GM04504 (cell line): ENCODE measurements at places on chromosomes 2 and 18.

- no peak for DNase-seq
Observed at GRCh38 chr2:189698020-189698887, 23.8 kb downstream of the ANKAR start.

DNA sequence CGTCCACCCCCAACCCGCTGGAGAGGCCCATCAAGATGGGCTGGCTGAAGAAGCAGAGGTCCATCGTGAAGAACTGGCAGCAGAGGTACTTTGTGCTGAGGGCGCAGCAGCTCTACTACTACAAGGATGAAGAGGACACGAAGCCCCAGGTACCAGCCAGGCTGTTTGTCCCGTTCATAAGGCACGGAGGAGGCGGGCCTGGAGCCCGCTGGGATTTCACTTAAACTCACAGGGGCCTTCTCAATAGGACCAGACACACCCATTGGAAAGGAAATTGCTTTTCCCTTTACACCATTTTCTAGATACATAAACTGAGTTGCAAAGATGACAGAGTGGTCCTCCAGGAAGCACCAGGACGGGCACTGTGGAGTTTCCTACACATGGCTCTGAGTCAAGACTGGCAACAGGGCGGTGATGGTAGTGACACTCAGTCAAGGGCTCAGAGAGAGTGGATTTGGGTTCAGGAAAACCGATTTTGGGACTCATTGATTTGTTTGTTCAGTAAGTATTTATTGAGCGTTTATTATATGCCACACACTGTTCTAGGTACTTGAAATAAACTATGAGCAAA, 40.7 kb downstream of the ARHGAP25 start:
- no peak for DNase-seq

DNA sequence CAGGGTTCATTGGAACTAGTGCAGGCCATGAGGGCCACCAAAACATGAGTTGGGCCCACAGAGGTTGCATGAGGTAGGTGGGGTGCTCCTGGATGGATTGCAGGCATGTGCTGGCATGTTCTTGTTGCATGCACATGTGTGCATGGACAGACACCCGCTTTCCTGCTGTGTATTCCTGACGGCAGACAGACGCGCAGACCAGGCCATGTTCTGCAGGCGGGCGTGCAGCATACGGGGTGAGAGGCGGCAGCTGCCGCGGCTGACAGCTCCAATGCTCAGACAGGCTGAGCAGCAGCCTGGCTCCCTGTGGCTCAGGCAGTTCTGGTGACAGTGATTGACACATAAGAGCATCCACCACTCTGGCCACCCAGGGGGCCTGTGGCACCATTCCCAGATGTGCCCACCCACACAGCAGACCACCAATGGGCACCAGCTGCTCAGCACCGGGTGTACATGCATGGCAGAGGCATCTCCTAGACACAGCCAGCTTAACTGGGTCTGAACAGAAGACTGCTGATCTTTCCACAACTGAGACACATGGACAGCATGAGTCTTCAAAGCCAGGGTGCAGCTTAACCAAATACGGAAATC, 21.2 kb downstream of the HS1BP3 start:
- DNase-seq, result no peak

DNA sequence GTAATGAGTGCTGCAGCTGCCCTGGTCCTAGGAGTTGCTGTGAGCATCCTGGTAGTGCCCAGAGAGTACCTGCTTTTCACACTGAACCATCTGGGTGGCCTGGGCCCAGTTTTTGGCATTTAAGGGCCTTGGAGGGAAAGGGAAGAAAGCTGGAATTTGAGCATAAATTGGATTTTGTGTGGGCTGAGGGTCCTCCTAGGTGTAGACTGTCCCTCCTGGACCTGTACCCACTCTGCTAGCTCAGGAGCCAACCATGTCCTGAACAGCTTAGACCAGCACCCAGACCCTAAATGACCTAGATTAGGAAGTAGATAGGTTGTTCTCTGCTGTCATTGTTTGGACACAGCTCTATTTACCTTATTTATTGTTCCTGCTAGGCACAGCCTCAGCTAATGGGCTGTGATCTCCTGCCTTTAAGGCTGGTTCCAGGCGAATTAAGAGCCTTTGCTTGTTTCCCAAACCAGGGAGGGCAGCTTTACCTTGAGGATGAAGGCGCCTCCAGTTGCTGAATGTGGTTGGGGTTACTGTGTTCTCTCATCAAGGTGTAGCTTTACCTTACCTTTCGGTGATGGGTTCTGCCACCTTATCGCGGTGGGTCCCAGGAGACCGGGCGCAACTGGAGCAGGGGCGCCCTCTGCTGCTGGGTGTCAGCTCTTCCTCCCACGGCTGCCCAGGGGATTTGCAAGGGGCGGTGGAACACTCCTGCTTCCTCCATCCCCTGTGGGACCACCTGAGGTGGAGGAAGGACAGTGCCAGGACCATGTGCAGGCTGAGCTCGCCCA, 34.4 kb downstream of the ITGA6 start:
- DNase-seq, result no peak

DNA sequence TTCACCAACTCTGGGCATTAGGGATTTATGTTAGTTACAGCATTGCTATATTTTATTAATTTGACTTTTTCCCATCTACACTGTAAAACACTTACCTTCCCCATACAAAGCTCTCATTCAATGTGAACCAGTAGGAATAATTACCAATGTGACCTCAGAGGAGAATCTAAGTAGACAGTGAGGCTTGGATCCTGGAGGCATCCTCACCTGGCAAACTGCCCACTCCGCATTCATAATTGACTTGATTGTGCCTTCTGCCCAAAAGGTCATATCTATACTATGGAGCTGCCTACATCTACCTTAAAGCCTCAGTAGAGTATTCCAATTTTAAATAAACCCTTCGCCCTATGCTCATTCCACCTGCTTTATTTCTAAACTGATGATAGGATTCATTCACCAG, 45.4 kb upstream of the SCN1A start:
- no peak for DNase-seq

GRCh38 chr18:34342960-34343359, 118.2 kb upstream of the NOL4 start:
- peak; percentile 3 for DNase-seq

GRCh38 chr2:176206682-176207081, 18.2 kb downstream of the HOXD1 start:
- peak; percentile 11 for DNase-seq

DNA sequence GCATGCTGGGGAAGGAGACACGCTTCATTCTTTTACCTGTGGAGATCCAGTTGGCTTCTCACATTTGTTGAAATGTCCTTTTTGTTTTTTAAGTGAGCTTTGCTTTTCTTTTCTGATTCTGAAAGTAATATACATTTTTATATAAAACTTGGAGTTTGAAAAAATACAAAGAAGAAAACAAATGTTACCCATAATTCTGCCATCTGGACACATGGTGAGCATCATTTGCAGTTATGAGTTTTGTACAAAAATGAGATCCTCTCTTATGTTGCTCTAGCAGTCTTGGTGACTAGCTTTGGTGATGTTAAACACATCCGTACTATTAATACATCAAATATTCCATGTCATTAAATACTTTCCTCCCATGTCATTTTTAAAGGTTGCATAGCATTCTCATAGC, 101.1 kb upstream of the OTOS start:
- DNase-seq, result no peak

DNA sequence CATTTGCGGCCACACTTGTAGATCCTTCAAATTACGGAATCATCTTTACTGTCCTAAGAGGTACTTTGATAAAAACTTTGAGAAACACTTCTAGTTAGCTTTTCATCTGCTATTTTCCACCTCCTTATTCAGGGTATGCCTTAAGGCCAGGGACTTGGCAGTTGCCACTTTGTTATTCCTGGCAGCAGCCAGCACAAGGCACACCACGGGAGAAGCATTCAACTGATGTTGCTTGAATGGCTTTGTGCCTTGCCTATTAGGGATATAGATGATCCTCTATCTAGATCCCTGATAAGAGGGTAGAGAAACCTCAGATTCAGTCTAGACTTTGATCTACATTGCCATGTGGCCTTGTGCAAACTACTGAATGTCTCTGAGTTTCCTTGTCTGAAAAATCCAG, 70.3 kb upstream of the EPHA4 start:
- DNase-seq, result no peak

DNA sequence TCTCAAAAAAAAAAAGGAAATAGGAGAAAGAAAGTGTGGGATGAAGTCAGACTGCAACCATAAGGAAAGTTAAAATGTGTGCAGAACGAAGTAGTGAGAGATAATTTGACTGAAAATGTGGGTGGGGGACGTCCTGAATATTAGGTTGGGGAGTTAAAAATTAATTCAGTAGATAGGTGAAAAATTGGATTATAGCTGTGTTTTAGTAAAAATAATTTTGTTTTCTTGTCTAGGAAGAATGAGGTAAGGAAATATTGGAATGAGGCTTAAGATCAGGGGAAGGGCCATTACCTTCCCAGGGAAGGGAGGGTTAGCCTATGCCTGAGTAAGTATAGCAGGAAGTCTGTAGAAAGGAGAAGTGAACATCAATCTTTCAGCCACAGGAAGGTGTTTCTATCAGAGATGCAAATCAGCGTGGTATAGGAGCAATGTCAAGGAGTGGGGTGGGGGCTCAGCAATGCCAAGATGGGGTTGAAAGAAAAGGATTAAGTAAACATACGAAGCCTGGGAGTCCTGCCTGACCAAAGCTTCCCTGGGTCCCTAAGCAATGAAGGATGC, 250.9 kb downstream of the PIEZO2 start:
- no peak for DNase-seq

- DNase-seq, result no peak
Observed at GRCh38 chr2:68800027-68800401, 65.4 kb downstream of the ARHGAP25 start.

DNA sequence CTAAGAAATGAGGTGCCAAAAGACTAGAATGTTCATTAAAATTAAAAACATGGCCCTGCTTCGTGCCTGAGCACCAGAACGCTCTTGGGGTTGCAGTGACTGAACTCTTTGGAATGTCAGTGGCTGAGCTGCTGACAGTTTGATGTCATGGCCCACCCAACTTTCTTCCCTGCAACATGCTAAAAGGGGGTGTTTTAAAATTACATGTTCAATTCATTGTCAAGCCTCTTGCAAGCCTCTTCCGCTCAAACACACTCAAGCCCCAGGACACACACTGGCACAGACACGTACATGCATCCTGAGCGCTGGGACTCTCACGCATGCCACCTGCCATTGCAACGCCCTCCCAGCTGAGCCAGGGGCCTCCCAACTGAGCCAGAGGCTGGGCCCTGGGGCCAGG, 12.6 kb downstream of the RUFY4 start:
- DNase-seq, result peak; percentile 83

- no peak for DNase-seq
Observed at GRCh38 chr2:134235510-134236144, 18.2 kb upstream of the MGAT5 start.

GRCh38 chr2:71678874-71679273, 225.5 kb downstream of the DYSF start:
- no peak for DNase-seq

GRCh38 chr2:45269149-45269793, 260.0 kb upstream of the SIX2 start:
- no peak for DNase-seq

GRCh38 chr18:47754311-47755101, 176.0 kb downstream of the SMAD2 start:
- DNase-seq, result no peak

GRCh38 chr2:138877421-138877820, 97.2 kb upstream of the NXPH2 start:
- DNase-seq, result no peak

- DNase-seq, result no peak
Observed at GRCh38 chr2:130288467-130289403, 54.0 kb upstream of the IMP4 start.

GRCh38 chr2:86225581-86225980, 26.3 kb downstream of the MRPL35 start:
- DNase-seq, result no peak

DNA sequence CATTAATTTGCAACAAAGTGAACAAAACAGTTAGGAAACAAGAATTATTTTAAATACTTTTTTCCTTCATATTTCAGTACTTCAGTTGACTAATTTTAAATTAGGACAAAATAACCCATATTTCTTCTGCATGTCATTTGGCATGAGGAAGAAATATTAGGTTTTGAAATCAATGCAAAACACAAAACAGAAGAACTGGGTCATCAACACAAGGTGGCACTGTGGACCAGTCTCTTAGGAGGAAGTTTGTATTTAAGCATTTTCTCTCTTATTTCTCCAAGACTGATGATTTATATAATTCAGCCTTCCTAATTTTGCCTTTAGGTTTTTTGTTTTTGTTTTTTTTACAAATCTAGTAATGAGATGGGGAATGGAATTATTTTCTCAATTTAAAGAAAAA, 352.8 kb upstream of the KCNH7 start:
- no peak for DNase-seq
